ENCODE measurements at places on chromosomes 1 and 21. TPM values are rescaled to one million over a fixed set of nuclear protein-coding genes. Genes with fewer than 3 reads are reported as not detected.
A peak's percentile ranks its signal among the peaks of the same experiment; 100 is the strongest.

GJC2 gene
- 1.6 TPM for total RNA-seq

DNA sequence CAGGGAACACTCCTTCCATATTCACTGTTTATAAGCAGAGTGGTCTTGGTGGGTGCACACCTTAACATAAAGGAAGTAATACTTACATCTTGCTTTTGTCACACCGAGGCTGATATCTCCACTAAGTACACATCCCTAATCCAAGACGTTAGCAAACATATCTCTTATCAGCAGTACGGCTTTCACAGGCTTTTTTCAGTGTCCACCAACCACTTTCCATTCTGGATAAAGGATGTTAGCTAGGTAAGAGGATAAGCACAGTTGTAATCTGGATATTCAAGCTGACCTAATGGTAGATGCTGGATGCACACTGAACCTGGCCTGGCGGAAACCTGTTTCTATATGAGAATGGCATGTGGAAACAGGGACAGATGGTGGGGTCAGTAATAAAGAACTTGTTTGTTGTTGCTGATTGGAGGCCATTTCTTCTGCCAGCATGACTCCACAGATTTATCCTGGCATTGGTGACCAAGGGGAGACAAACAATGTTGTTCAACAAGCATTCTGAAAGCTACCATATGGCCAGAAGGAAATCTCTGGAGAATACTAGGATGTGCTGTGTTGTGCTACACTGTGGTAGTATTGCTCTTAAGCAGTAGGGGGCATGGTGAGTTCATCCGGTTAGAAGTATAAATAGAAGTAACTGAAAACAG, 416.4 kb downstream of the PTBP2 start:
- peaks cover 48% of the 10 kb centered on the region for H3K4me1 ChIP-seq
- DNase-seq, result no peak
- no peak overlapping the region for H3K4me3 ChIP-seq
- H3K36me3 ChIP-seq, result peaks cover 4% of the 10 kb centered on the region

- no peak for DNase-seq
- H3K27ac ChIP-seq, result peak overlapping the region; percentile 96
- no peaks in the 10 kb centered on the region for H3K36me3 ChIP-seq
- peak overlapping the region; percentile 77 for H3K4me3 ChIP-seq
- H3K4me1 ChIP-seq, result peaks cover 27% of the 10 kb centered on the region
- H3K27me3 ChIP-seq, result peaks cover 8% of the 10 kb centered on the region
Measured at GRCh38 chr1:32965251-32965747, 690 bp upstream of the RNF19B start.

DNA sequence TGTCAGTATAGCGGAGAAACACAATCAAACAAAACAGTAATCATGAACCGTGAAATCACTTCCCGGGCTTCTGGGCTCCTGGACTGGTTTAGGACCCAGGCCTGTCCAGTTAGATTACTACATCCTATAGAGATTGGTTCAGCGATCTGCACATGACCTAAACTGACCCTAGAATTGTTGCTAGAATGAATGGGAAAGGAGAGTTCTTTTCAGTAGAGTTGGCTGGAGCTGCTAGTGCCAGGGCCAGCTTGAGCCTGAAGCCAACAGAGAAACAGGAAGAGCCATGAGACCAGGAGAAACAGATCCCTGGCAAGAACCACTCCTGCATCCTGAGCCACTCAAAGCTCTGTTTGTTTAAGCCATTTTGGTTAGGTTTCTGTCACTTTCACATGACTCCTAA, 474.3 kb upstream of the C1orf87 start:
- H3K27ac ChIP-seq, result no peak overlapping the region
- DNase-seq, result no peak
- no peaks in the 10 kb centered on the region for H3K4me1 ChIP-seq
- no peaks in the 10 kb centered on the region for H3K27me3 ChIP-seq
- peaks cover under 1% of the 10 kb centered on the region for H3K36me3 ChIP-seq
- no peak overlapping the region for H3K4me3 ChIP-seq

ZNF648 gene
- not detected for total RNA-seq

DNA sequence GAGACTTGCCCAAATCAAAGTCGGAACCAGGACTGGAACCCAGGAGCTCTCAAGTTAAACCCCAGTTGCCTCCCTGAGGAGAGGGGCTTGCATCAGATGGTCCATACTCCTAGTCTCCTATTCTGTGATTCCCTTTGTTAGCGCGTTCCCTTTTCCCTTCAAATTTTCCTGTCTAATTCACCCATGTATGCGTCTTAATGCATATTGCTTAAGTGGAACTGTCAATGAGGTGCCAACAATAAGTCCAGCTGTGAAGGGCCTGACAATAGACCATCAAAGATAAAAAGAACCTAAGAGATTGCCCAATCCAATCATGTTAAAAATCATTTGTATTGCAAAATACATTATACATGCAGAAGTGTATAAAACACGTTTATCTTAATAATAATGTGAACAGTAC, 634 bp upstream of the SPATA6 start:
- H3K27ac ChIP-seq, result peak overlapping the region; percentile 84
- peaks cover 34% of the 10 kb centered on the region for H3K4me1 ChIP-seq
- no peaks in the 10 kb centered on the region for H3K27me3 ChIP-seq
- H3K4me3 ChIP-seq, result peak overlapping the region; percentile 87

DNA sequence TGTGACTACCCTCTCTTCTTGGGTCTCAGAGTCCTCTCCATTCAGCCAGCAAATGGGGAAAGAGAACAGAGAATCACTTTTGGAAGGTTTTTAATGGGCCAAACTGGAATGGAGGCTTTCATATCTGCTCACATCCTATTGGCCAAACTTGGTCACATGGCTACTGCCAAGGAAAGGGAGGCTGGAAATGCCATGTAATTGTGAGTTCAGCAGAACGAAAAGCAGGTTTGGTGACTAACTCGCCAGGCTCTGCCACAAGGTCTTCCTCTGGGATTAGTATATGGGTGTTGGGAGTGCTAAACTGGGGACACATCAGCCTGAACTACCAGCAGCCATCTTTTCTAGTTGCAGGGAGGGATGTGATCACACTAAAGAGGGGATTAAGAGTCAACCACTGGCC, 19.2 kb downstream of the RD3 start:
- no peaks in the 10 kb centered on the region for H3K36me3 ChIP-seq
- H3K4me3 ChIP-seq, result no peak overlapping the region

DNA sequence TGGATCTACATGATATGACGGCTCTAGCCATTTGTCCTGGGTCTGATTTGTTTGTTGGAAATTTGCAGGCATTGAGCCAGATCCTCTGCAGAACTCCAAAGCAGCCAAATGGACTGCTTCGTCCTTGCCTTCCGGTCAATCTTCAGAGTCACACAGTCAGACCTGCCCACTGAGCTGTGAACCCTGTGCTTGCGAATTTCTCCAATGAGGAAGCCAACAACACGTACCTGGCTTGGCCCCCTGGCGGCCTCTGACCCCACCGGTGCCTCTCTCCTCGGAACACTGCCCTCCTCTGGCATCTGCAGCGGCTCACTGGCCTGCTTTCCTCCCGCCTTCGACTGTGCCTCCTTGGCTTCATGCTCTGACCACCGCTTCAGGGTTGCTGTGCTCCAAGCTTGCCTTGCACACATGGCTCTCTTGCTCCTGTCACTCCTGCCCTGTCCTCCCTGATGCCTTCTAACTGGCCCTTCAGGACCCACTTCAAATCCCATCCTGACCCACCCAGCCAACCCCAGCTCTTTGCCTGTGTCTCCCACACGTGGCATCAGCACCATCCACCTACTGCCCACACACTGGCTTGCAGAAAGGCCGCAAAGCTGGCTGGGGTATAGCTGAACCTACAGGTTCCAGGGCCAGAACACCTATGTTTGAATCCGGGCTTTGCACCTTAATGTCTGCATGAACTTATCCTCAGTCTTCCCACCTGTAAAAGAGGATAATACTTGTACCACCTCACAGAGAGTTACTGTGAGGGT, 128.2 kb downstream of the KCNN3 start:
- H3K27ac ChIP-seq, result no peak overlapping the region
- no peak for DNase-seq
- peaks cover 81% of the 10 kb centered on the region for H3K27me3 ChIP-seq
- H3K4me1 ChIP-seq, result no peaks in the 10 kb centered on the region
- no peak overlapping the region for H3K4me3 ChIP-seq

DNA sequence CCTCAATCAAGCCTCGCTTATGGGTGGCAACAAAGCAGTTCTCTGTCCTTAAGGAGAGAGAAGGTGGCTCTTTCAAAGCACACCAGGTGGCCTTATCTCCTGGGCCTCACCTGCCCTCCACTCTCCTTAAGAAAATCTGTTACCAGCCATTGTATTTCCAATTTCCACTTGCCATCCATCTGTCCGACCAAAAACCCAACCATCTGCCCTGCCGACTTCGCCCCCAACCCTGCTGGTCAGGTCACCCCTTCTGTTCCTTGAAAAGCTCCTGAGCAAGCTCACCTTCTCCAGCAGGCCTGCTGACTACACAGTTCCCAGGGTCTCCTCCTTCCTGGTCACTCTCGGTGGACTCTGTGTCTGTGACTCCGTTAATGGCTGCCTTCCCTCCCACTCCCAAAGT, 619 bp upstream of the IGFN1 start:
- H3K36me3 ChIP-seq, result no peaks in the 10 kb centered on the region
- H3K4me3 ChIP-seq, result no peak overlapping the region
- H3K4me1 ChIP-seq, result peaks cover 9% of the 10 kb centered on the region
- no peak overlapping the region for H3K27ac ChIP-seq

DNA sequence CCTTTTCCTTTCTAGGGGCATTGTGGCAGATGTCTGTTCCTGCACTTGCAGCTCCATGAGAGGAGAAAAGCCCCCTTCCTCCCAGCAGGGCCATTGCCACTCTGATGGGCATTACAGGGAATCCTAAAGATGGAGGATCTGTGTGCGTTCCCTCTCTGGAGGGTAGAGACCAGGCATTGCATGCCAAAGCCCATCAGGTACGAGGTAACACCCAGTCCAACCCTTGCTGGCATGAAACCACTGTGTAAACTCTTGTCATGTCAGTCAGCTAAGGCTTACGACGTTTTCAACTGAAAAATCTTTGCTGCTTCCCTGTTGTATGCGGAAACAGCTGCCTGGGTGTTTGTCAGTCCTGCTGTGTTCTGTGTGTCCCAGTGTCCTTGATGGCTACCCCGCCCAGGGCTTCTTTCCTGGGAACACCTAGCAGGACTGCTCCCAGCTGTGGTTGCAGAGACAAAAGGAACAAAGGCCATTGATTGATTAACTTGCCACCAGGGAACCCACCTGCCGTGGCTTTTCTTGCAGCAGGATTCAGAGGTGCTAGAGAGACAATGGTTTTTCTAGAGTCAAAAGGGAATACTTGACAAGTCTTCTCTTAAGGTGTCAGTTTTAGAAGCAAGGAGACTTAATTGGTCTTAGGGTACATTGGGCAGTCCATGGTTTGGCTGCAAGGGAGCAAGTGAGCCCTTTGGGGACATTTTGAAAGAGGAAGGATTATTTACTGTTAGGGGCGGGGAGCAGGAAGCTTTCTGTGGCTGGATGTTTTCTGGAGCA, 24.6 kb downstream of the B3GALT5 start:
- H3K36me3 ChIP-seq, result no peaks in the 10 kb centered on the region
- H3K27ac ChIP-seq, result no peak overlapping the region
- H3K27me3 ChIP-seq, result no peaks in the 10 kb centered on the region
- H3K4me1 ChIP-seq, result peaks cover 18% of the 10 kb centered on the region
- H3K4me3 ChIP-seq, result no peak overlapping the region
- DNase-seq, result no peak

RGS1 gene
- not detected for total RNA-seq

DNA sequence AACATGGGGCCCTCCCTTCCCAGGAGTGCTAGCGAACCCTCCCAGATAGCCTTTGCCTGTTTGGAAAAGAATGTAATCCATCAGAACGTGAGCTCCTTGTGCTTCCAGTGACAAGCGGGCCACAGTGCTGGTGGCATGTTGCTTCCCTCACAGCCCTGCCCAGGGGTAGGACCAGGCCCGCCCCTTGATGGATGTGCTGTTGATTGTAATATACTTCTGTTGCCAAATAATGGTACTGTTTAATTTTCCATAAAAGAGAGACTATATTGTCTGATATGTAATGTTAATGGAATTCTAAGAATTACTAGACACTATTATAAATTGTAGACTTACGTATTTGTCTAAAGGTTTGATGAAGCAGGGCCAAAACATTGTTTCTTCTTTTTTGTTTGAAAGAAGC, 16.4 kb downstream of the ATP5PO start:
- H3K4me3 ChIP-seq, result no peak overlapping the region
- H3K36me3 ChIP-seq, result peaks cover 13% of the 10 kb centered on the region
- DNase-seq, result no peak

ATP1A4 gene
- total RNA-seq, result not detected

GRCh38 chr1:40399984-40400704, 26.6 kb downstream of the SMAP2 start:
- peaks cover 3% of the 10 kb centered on the region for H3K4me1 ChIP-seq
- H3K4me3 ChIP-seq, result no peak overlapping the region
- no peaks in the 10 kb centered on the region for H3K27me3 ChIP-seq
- no peak for DNase-seq
- no peaks in the 10 kb centered on the region for H3K36me3 ChIP-seq
- no peak overlapping the region for H3K27ac ChIP-seq

- H3K4me3 ChIP-seq, result no peak overlapping the region
- no peak overlapping the region for H3K27ac ChIP-seq
- no peaks in the 10 kb centered on the region for H3K27me3 ChIP-seq
- H3K4me1 ChIP-seq, result no peaks in the 10 kb centered on the region
- no peaks in the 10 kb centered on the region for H3K36me3 ChIP-seq
Measured at GRCh38 chr1:29991025-29991424, 732.4 kb downstream of the MATN1 start.

DNA sequence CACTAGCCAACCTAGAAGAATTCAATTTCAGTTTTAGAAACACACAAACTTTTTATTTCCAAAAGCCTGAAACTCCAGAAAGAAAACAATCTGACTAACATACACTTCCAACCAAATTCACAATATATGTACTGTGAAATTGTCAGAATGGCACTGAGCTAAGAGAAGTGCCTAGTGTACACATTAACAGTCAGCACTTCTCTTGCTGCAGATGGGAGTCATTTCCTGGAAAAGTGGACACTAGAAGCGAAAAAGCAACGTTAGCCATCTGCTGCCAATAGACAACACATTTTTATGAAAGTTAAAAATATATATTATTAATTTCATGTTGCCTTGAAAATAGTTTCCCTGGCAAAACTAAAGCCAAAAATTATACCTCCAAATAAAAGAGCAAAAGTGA, 66.1 kb downstream of the EPS15 start:
- DNase-seq, result no peak
- no peaks in the 10 kb centered on the region for H3K27me3 ChIP-seq
- H3K4me3 ChIP-seq, result no peak overlapping the region
- peaks cover 16% of the 10 kb centered on the region for H3K4me1 ChIP-seq
- peaks cover 33% of the 10 kb centered on the region for H3K36me3 ChIP-seq

DNA sequence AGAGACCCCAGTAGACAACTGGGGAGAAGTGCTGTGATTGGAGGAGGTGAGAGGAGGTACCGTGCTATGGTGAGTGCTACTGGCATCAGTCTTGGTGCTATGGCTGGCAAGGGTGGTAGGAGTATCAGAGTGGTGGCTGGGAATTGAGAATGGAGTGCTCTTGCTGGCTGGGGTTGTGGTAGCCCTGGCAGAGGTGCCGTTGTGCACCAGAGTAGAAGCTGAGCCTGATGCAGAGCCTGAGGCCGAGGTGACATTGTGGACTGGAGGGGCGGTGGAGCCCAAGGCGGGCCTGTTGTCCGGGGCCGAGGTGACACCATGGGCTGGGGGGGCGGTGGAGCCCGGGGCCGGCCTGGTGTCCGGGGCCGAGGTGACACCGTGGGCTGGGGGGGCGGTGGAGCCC, 14.6 kb downstream of the TRIM46 start:
- no peak for DNase-seq
- peaks cover 19% of the 10 kb centered on the region for H3K4me1 ChIP-seq
- H3K27me3 ChIP-seq, result no peaks in the 10 kb centered on the region
- no peak overlapping the region for H3K4me3 ChIP-seq
- H3K36me3 ChIP-seq, result peaks cover 5% of the 10 kb centered on the region
- peak overlapping the region; percentile 62 for H3K27ac ChIP-seq
